ENCODE measurements at places on chromosomes 6 and 20.

DNA sequence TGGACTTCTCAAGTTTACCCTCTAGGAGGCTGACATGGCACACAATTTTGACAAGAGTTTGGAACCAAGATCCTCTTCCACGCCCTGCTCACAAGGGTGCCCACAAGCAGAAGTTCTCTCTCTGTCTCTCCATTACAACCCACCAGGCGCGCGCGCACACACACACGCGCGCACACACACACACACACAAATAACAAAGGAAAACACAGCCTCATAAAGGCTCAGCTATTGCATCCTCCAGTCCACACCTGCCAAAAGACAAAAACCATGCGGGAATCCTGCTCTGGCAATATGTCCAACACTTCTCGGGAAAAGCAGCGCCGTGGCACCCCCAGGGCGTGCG is 870 bp downstream of the PAK5 start:
- no peak for DNase-seq

- DNase-seq, result no peak
These were observed 34.5 kb downstream of the HCRTR2 start for GRCh38 chr6:55208478-55209458.

DNA sequence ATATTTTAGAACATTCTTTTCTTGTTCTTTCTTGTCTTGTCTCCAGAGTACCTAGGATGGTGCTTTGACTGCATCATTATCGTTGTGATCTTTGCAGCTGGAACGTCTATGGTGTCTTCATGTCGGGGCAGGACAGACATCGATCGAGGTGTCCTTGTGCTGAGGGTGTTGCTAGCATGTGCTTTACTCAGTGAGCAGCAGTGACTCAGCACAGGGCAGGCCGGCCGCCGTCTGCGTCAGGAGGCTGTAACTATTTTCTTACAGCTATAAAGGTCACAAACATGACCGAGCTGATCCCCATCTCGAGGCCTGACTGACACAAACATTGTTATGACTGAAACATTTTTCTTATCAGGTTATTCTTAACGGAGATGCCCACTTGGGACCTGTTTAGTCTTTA is 14.9 kb upstream of the CTCFL start:
- no peak for DNase-seq

GRCh38 chr6:37308069-37308815 is 45.5 kb upstream of the RNF8 start:
- DNase-seq, result no peak

DNA sequence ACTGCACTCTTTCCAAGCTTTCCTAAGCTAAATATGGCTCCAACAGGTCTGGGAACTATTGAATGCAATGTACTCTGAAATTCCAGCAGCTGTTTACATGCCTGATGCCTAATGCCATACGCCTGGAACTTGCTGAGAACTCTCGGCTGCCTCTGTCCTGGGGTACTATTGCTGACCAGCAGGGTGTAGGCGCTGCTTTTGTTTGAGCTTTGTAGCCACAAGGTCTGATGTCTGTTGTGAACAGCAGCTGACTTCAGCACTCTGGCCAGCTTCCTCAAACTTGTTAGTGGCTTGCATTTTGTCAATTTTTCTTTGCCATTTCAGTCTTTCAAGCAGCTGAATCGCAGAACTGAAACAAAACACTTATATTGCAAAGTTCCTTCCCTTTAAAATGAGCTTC is 26.7 kb downstream of the SAYSD1 start:
- DNase-seq, result peak; percentile 45

DNA sequence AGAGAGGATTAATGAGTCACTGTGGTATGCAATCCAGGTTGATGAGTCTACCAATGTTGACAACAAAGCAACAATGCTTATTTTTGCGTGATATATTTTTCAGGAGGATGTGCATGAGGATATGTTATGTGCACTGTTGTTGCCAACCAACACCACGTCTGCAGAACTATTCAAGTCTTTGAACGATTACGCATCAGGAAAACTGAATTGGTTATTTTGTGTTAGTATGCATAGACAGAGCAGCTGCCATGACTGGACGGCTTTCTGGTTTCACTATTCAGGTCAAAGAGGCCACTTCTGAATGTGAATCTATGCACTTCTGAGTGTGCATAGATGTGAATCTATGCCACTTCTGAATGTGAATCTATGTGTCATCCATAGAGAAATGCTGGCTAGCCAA is 134.0 kb upstream of the GRIK2 start:
- DNase-seq, result no peak

- peak; percentile 1 for DNase-seq
These were observed 10.5 kb downstream of the SNX3 start for GRCh38 chr6:108250240-108250866.

GRCh38 chr20:62065674-62066338 is at the start of gene TAF4:
Gene TAF4, minus strand, starts transcription at chr20:62065881. Its CDS starts 71 bp downstream, at chr20:62065810.
- DNase-seq, result no peak

GRCh38 chr6:89045011-89045387 is 35.6 kb upstream of the PNRC1 start:
- no peak for DNase-seq

GRCh38 chr6:158068156-158068892 is 86.7 kb downstream of the SYNJ2 start:
- DNase-seq, result no peak

DNA sequence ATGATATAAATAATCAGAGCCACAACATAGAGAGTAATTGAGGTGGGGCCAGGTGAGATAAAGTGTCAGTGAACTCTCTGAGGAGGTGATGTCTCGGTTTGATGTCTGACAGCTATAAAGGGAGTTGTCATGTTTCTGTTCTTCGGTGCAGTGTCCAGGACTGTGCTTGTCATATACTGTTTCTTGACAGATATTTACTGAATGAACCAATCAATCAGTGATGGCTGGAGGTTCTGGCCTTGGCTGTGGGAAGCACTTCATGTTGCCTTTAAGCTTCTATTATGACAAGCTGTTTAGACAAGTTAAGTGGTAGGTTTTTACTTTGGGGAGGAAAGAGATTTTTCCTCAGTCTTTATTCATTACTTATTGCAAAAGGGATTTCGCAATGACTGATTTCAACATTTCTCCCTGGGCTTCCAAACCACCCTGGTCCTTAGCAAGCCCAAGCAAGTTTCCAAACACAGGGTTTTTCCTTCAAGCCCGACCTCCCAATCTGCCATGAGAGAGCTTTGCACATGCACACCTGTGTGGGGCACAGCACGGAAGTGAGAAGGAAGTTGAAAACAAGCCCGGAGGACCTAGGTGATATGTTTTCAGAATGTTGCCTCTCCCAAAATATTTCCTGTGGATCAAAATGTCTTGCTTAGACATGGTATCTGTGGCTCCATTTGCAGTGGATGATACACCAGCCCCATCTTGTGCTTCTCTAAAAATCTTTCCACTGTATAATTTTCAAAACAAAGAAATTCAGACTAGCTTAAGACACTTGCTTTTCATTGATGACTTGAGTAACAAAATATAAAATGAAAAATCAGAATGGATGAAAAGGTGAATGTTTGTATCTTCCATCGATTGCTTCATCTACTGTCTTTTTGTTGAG is 567.3 kb upstream of the BTBD3 start:
- peak; percentile 64 for DNase-seq

DNA sequence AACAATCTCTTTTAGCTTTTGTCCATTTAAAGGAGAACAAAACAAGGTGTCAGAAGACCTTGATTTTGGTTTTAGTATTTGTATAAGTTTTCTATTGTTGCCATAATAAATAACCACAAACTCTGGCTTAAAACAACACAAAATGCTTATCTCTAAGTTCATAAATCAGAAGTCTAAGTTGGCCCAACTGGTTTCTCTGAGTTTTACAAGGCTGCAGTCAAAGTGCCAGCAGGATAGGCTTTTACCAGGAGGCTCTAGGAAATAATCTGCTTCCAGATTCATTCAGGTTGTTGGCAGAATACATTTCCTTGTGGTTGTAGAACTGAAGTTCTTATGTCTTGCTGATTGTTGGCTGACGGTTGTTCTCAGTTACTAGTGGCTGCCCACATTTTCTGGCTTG is 147.2 kb upstream of the HMGCLL1 start:
- no peak for DNase-seq

- no peak for DNase-seq
These were observed 29.1 kb downstream of the RALY start for GRCh38 chr20:34022839-34023234.

DNA sequence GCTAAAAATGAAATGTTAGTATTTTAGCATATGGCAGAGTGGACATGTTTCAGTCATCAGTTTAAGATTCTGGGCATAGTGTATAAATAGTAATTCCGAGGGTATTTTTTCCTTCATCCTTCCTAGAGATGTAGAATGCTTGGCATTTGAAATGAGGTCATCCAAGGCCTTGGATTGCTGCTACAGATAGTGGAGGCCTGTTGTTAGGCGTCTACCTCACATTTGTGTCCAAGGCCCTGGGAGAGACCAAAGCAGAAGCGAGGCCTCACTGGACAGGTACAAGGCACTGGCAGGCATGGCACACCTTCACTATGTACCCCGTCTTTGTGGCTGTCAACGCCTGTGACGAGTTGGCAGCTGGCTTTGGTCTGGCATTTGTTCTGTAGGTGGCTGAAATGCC is 58.0 kb downstream of the DTD1 start:
- no peak for DNase-seq

- DNase-seq, result no peak
These were observed 116.4 kb downstream of the TOX2 start for GRCh38 chr20:44031001-44031574.
